ENCODE measurements at places on chromosomes 12 and 14.

GRCh38 chr12:106049105-106049504 is 89.6 kb downstream of the NUAK1 start:
- no peak for DNase-seq

GRCh38 chr12:79645235-79645630 is 45.5 kb downstream of the PAWR start:
- DNase-seq: no peak

DNA sequence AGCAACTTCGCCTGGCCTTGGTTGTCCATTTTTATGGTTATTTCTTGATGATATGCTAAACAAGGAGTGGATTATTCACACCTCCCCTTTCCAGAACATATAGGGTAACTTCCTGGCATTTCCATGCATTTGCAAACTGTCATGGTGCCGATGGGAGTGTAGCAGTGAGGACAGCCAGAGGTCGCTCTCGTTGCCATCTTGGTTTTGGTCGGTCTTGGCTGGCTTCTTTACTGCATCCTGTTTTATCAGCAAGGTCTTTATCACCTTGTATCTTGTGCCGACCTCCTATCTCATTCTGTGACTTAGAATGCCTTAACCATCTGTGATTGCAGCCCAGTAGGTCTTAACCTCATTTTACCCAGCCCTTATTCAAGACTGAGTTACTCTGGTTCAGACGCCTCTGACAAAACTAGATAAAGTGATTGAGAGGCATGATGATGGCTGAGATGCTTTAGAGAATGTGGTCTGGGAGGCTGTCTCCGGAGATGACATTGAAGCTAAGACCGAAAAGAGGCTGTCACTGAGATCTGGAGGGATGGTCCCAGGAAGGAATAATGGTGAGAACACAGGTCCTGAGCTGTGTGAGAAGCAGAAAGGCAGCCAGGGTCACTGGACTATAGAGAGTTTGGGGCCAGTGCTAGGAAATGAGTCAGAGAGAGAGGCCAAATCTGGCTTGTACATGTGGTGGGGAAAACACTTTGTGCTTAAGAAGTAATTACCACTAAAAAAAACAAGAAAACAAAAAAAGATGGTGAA is 2.9 kb downstream of the GLT1D1 start:
- no peak for DNase-seq

DNA sequence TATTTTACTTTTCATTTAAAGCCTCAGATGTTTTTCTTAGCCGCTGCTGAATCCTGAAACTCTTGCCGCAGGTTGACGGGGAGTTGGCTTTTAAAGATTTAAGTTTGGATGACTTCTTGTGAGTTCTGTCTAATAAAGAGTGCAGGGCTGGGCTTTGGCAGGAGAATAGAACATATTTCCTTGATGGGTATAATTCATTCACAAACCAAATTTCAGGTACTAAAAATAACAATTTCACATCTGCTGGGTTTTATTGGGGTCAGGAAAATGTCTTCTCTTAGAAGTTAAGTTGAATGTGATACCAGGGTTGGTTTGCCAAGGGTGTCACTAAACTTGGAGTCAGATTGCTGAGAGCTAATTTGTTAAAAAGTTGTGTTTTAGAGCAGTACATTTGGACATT is 9.7 kb downstream of the SP1 start:
- no peak for DNase-seq

- no peak for DNase-seq
These were observed 50.6 kb upstream of the PTGR2 start for GRCh38 chr14:73800970-73801515.

DNA sequence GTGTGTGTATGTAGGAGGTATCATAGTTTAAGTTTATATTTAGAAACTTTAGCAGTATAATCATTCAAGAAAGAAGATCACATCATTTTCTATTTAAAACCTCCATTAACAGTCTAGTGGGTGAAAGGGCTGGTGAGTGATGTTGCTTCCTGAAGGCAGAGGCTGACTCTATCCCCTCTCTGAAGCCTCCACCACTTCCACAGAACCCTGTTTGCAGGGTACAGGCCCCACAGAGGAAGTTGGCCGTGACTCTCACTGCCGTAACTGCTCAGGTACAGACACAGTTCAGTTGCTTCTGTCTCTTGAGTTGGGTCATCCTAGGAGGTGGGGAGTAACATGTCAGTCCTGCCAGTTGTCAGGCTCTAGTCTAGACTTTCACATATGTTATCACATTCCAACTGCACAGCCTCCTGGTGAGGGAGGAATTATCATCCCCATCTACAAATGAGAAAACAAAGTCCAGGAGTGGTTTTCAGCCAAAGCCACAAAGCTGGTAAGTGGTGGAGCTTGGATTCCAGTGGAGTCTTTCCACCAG is 31.5 kb downstream of the CFL2 start:
- no peak for DNase-seq
